ENCODE measurements at places on chromosomes 2 and 18.

GRCh38 chr2:43387092-43388062 is 161.0 kb upstream of the ZFP36L2 start:
- DNase-seq: no peak

- no peak for DNase-seq
These were observed 103.5 kb upstream of the CTDP1 start for GRCh38 chr18:79575891-79576685.

DNA sequence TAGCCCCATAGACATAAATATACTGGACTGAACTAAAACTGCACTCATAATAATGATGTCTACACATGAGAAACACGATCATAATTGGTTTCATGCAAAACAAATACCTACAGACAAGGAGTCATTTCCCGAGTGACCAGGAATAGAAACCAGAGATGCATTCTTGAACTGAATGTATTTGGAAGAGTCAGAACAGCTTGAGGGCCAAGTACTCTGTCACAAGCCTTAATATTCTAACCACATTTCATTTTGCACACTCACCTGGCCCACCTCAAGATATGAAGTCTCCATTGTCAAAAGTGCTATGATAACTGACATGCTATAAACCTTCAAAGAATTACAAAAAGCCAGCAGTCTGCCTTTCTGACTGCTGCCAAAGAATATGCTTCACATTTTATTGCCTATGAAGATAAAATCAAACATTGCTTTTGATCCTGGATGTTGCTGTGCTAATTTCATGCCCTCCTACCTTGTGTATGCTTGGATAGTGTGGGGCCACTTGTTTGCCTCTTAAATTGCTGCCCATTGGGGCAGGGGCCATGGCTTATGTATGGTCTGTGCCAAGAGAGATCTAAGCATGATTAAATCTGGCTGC is 18.9 kb upstream of the ASAP2 start:
- DNase-seq: no peak

- no peak for DNase-seq
These were observed 14.3 kb upstream of the NOL10 start for GRCh38 chr2:10704034-10704594.

GRCh38 chr2:170747921-170748320 is 22.3 kb upstream of the ERICH2 start:
- no peak for DNase-seq

- DNase-seq: no peak
These were observed 33.2 kb downstream of the SPOPL start for GRCh38 chr2:138534791-138535190.

DNA sequence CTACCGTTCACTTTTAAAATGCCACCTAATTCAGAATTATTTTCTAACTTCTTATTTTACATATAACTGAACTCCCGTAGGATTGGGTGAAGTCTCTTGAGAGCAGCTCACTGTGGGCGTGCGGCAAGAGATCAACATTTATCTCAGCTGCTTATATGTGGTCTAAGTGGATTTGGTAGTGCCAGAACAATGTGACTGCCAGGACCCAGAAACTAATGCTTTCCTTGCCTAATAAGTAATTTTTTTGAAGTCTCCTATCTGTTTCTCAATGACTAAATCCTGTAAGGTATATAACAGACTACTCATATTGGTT is 11.2 kb upstream of the NFE2L2 start:
- DNase-seq: no peak

- no peak for DNase-seq
These were observed 4.0 kb upstream of the SPP2 start for GRCh38 chr2:234046521-234046920.

- DNase-seq: no peak
These were observed 22.7 kb downstream of the MRO start for GRCh38 chr18:50797142-50797541.

DNA sequence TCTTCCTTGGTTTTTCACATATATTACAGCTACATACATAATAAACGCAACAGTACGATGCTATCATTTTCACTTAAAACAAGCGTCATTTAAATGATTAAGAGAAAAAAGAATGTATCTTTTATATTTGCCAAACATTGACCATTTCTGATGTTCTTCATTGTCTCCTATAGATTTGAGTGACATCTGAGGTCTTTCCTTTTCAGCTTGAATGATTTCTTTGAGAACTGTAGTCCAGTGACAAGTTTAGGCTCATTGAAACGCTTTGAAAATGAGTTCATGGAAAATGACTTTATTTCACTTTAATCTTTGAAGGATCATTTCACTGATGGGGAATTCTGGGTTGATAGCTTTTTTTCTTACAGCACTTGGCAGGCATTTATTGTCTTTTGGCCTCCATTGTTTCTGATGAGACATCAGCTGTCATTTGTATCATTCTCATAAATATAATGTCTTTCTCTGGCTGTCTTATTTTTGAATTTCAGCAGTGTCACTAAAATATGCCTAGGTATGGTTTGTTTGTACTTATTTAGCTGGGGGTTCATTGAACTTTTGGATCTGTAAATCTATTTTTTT is 10.9 kb downstream of the TGIF1 start:
- DNase-seq: no peak

Data from naive thymus-derived CD4-positive, alpha-beta T cell (primary cell).